ENCODE measurements at places on chromosomes 3 and 15. TPM values are rescaled to one million over a fixed set of nuclear protein-coding genes. Genes with fewer than 3 reads are reported as not detected.

PIF1 gene
- 22.0 TPM for total RNA-seq

TP63 gene
- not detected for total RNA-seq

SERINC4 gene
- total RNA-seq: 0.15 TPM

SLC28A2 gene
- not detected for total RNA-seq

GABRR3 gene
- not detected for total RNA-seq

MUC13 gene
- total RNA-seq: not detected

PCSK6 gene
- not detected for total RNA-seq

HYAL1 gene
- 3.1 TPM for total RNA-seq

CCK gene
- 2.7 TPM for total RNA-seq

MYO5C gene
- total RNA-seq: 0.15 TPM

IL17RB gene
- not detected for total RNA-seq

ACTL6A gene
- 151 TPM for total RNA-seq

ATP2B2 gene
- total RNA-seq: not detected

PLA2G4F gene
- not detected for total RNA-seq

SPTBN5 gene
- total RNA-seq: under 0.01 TPM

DUOX1 gene
- not detected for total RNA-seq

CADPS gene
- total RNA-seq: 0.50 TPM

GOLGA8K gene
- not detected for total RNA-seq

Measured in bronchus fibroblast of lung (primary cell).